ENCODE measurements at places on chromosomes 11 and 22. TPM values are rescaled to one million over a fixed set of nuclear protein-coding genes. Genes with fewer than 3 reads are reported as not detected.

The LRRC55 gene
- not detected for total RNA-seq

The PRAME gene
- not detected for total RNA-seq

The LZTR1 gene
- 148 TPM for total RNA-seq

- H3K36me3 ChIP-seq, result no peaks in the 10 kb centered on the region
- no peak overlapping the region for H3K4me3 ChIP-seq
- H3K27me3 ChIP-seq, result no peaks in the 10 kb centered on the region
- DNase-seq, result no peak
Observed at GRCh38 chr22:24290459-24290858, 19.8 kb downstream of the SPECC1L start.

DNA sequence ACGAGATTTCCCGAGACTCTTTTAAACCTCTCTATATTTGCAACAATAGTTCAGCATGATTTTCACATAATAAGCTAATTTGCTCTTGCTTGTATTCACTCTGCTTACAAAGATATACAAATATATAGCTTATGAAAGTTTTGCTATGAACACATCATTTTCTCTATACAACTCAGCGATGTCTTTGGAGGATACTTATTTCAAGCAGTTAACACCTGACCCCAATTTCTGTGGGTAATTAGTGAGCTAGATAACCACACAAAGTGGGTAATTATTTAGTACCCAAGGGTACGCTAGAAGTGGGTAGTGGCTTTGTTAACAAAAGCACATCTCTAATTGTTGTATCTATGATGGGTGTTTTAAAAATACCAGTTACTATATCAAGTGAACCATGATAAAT, 12.3 kb downstream of the BLID start:
- no peaks in the 10 kb centered on the region for H3K36me3 ChIP-seq
- H3K4me3 ChIP-seq, result no peak overlapping the region
- peak overlapping the region; percentile 22 for H3K27ac ChIP-seq
- H3K4me1 ChIP-seq, result peaks cover 12% of the 10 kb centered on the region

DNA sequence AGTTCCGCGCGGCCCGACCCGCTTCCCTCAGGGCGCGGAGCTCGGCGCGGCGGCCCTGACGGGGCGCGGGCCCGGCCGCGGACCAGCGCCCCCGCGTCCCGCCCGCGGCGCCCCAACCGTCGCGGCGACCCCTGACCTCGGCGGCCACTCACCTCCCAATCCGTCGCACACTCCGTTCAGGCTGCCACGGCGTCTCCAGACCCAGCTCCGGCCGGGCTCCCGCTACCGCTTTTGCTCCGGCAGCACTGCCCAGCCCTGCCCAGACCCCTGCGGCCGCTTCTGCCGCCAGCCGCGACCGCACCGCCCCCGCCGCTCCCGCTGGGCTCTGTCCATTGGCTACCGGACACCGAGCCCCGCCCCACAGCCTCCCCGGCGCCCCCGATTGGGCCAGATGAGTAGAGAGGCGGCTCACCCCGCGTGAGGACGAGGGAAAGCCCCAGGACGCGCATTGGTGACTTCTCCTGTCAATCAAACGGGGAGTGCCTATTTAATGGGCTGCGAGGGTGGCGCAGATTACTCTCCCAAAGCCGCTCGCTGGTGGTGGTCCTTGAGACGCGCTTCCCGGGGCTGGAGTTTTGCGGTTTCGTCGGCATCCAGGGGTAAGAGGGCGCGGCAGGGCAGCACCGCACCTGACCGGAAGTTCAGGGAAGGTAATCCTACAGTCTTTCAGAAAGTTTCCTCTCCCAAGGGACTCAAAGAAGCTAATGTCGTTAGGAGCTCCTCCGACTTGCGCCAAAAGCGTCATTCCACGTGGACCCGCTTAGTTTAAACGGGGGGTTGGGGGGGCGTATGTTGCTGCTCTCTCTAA, at the start of gene PACSIN2:
TSS of gene PACSIN2 (minus strand) at position 281 of the 808 bp plus-strand sequence. CDS start 103,069 bp downstream, outside the sequence.
- peaks cover 42% of the 10 kb centered on the region for H3K4me1 ChIP-seq
- peak; percentile 99 for DNase-seq
- no peaks in the 10 kb centered on the region for H3K36me3 ChIP-seq
- H3K27me3 ChIP-seq, result no peaks in the 10 kb centered on the region

- no peaks in the 10 kb centered on the region for H3K36me3 ChIP-seq
- no peak overlapping the region for H3K4me3 ChIP-seq
- H3K27me3 ChIP-seq, result no peaks in the 10 kb centered on the region
Observed at GRCh38 chr11:57360991-57361390, 20.0 kb downstream of the PRG3 start.

- H3K27ac ChIP-seq, result no peak overlapping the region
- peaks cover 11% of the 10 kb centered on the region for H3K27me3 ChIP-seq
- H3K4me1 ChIP-seq, result peaks cover 4% of the 10 kb centered on the region
- H3K4me3 ChIP-seq, result no peak overlapping the region
- DNase-seq, result no peak
Observed at GRCh38 chr22:19517919-19518611, 6.1 kb downstream of the CLDN5 start.

DNA sequence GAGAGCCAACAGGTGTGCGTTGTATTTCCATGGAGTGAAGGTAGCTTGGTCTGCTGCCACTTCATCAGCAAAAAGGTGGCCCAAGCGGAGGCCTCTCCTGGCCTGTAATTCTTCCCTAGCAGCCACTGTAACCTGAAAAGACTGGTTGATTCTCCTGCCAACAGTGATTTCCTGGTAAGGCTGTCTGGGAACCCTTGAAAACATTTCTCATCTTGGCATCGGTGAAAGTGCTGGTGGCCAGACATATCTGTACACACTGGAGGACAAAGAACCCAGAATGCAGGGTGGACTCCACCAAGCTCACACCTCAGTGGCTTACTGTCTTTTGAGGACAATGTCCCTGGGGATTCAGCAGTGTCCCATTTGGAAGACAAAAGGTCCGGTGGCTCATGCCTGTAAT, 128.0 kb downstream of the TRIM29 start:
- no peak overlapping the region for H3K4me3 ChIP-seq
- H3K36me3 ChIP-seq, result no peaks in the 10 kb centered on the region
- H3K4me1 ChIP-seq, result no peaks in the 10 kb centered on the region
- DNase-seq, result no peak
- H3K27me3 ChIP-seq, result peaks cover 8% of the 10 kb centered on the region

DNA sequence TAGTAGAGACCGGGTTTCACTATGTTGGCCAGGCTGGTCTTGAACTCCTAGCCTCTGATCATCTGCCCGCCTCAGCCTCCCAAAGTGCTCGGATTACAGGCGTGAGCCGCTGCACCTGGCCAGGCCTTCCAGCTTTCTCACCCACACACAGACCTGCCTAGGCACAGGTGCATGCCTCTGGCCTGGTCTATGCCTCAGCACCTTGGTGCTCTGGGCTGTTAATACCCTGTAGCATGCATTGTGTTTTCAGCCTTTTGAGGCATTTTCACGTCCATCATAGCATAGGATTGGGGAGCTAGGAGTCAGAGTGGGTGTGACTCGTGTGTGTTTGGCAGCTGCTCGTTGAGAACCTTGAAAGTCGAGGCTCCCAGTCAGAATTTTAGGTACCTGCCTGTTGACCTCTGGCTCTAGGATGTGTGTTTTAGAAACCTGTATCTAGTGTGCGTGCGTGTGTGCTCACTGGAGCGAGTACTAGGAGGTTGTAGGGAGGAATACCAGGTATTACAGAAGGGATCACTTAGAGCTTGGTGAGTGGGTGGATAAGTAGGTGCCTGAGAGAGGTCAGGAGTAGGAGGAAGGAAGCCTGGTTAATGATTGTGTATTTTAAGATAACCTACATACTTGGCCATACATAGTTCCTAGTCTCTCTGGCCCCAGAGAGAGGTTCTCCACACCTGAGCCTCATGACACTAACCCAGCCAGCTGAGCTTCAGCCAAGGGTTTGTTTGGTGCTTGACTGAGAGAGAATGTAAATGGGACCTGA, 20.0 kb downstream of the CRKL start:
- DNase-seq, result peak; percentile 46
- no peaks in the 10 kb centered on the region for H3K27me3 ChIP-seq
- H3K4me1 ChIP-seq, result peaks cover 55% of the 10 kb centered on the region
- peaks cover 41% of the 10 kb centered on the region for H3K36me3 ChIP-seq

DNA sequence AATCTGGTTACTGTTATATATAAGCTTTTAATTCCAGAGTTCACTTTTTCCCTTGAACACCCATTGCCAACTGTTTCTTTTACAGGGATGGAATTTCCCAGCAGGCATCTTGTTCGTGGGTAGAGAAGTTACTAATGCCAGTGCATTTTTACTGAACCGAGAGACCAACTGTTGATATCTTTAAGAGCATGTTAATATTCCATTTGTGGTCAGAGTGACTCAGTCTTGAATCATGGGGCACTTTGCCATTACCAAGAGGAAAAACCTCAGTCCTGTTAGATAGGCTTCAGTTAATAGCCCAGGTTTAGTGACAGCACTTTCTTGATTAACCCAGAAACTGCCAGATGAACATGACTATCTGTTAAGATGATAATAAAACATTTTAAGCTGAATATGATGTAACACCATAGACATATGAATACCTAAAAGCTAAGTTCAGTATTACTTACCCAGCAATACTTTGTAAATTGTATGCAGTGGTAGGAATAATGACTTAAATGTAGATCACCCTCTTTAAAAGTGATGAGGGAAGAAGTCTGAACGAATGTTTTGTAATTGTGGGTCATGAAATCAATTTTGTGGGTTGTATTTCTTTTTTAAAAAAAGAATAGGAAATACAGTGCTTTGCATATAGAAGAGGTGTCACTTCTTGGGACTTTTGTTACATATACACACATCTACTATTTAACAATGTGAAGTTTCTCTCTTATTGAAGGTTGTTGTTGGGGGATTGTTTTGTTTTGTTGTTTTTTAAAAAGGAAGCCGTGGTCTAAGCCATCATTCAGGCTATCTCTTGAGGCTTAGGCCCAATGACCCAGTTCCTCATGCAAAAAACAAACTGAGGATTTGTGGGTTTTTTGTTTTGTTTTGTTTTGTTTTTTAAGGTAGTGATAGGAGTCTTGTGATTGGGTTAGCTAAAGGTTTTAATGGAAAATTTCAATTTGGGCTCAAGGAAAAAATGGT, 79.2 kb upstream of the GRIK4 start:
- H3K4me1 ChIP-seq, result peaks cover 19% of the 10 kb centered on the region
- H3K4me3 ChIP-seq, result no peak overlapping the region
- peak overlapping the region; percentile 71 for H3K27ac ChIP-seq

- DNase-seq, result no peak
- no peaks in the 10 kb centered on the region for H3K27me3 ChIP-seq
- H3K27ac ChIP-seq, result no peak overlapping the region
- H3K4me3 ChIP-seq, result no peak overlapping the region
- peaks cover 68% of the 10 kb centered on the region for H3K36me3 ChIP-seq
Observed at GRCh38 chr11:68525930-68526329, 65.4 kb downstream of the PPP6R3 start.

Data from stomach (tissue), 19 donors.